Smooth muscle cell of the brain vasculature (primary cell): ENCODE measurements at places on chromosomes 13 and 19.

DNA sequence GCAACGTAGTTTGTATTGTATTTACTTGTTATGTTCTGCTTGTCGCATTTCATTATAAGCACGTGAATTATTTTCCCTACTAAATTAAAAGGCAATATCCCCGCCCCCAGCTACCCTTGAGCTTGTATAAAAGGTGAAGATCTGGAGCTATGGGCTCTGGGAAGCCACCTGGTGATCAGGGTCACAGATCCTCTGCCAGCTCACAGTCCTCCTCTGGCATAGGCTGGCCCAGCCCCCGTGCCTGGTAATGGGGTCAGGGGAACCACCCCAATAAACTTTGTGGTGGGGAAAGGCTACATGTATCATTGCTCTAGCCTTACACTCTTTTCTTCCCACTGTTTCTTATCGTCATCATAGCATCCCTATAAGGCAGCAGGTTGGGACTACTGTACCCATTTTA is 190.2 kb upstream of the TSHZ3 start:
- no peak for DNase-seq

GRCh38 chr13:19888799-19889198 is 25.4 kb upstream of the ZMYM5 start:
- DNase-seq: no peak

- DNase-seq: no peak
These were observed 420.6 kb downstream of the ZNF536 start for GRCh38 chr19:30792561-30793505.

DNA sequence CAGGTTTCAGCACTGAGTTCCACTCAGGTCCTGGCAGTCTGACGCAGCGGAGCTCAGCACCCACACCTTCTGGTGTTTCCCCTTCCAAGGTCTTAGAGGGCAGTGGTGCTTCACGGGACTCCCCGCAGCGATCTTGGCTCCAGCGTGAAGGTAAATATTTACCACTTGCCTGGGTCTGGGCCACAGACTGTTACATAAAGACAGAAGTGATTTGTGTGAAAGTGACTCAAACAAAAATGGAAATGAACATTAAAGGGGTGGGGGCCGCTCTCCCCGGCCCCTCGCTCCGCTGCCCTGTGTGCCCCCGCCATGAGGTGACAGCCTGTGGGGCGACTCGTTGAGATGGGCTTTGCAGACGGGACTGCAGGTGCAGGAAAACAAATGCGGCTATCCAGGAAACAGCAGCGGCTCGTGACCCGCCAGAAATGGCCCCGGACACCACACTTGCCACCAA is 55.0 kb downstream of the GGACT start:
- DNase-seq: no peak

DNA sequence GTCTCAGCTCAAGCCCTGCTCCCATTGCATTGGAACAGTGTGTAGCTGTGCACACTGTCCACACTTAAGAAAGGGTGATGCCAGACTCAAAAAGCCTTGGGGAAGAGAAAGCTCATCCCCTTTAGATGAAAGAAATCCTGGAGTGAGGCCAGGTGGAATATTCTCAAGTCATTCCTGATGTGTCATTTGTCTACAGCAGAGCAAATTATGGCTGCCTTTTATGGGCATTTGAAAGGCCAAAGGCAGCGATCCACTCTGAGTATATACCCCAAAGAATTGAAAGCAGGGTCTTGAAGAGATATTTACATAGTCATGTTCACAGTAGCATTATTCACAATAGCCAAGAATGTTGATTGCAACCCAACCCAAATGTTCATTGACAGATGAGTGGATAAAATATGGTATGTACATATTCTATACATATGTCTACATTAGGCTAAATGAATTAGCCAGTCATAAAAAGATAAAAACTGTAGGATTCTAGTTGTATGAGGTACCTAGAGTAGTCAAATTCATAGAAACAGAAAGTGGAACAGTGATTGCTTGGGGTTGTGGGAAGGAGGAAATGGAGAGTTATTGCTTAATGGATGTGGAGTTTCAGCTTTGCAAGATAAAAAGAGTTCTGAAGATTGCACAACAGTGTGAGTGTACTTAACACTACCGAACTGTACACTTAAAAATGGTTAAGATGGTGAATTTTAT is 214.9 kb downstream of the KCNRG start:
- no peak for DNase-seq

- no peak for DNase-seq
These were observed 62.4 kb downstream of the MBNL2 start for GRCh38 chr13:97284558-97284957.

- DNase-seq: no peak
These were observed 133.3 kb downstream of the USP12 start for GRCh38 chr13:27038323-27038722.

DNA sequence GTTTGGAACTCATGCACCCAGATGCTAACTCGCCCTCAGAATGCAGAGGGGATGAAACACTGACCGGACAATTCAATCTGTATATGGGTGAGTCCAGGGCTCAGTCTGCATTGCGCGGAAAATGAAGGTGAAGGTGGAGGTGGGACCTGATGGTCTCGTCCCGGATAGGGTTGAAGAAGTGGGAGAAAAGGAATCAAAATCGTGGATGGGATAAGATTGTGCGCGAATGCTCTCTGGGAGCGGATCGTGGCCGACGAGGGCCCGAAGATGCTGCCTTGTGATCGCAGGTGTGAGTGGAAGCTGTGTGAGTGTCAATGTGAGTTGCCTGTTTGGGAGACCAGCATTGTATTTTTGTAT is 594 bp upstream of the ZNF850 start:
- no peak for DNase-seq

GRCh38 chr13:114142640-114143490 is 10.4 kb upstream of the RASA3 start:
- DNase-seq: no peak

DNA sequence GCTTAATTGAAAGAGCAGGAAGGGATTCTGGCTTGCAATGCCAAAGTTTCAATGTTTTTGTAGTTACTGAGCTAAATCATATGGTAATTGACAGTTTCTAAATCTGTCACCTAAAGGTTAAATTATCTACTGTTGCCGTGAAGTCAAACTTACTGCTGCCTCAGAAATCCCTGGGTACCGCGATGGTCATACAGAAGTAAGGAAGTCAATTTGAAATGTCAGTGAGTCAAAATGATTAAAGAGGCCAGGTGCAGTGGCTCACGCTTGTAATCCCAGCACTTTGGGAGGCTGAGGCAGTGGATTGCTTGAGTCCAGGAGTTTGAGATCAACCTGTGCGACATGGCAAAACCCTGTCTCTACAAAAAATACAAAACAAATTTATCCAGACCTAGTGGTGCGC is 48.8 kb upstream of the TPM4 start:
- DNase-seq: no peak

DNA sequence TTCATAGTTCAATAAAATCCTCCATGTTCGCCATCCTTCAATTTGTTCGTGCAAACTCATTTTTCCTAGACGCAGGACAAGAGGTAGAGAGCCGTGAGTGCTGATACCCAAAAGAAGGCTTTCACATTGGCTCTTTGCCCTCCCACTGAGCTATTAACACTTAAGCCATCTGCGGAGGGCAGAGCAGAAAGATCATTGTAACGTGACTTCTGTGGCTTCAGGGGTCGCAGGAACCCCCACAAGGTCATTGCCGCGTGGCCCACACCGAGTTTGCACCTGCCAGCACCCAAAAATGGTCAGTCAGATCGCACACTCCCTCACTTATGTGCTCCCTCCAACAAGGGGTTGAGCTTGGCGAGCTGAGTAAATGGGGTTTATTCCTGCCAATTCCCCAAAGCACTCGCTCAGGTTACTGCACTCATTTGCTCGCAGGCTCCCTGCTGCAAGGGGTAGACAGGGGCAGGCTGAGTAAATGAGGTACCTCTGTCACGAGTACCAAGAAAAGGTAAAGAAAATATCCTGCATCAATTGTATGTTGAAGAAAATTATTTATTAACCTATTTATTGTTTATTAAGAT is 144.1 kb downstream of the PRR20E start:
- no peak for DNase-seq

DNA sequence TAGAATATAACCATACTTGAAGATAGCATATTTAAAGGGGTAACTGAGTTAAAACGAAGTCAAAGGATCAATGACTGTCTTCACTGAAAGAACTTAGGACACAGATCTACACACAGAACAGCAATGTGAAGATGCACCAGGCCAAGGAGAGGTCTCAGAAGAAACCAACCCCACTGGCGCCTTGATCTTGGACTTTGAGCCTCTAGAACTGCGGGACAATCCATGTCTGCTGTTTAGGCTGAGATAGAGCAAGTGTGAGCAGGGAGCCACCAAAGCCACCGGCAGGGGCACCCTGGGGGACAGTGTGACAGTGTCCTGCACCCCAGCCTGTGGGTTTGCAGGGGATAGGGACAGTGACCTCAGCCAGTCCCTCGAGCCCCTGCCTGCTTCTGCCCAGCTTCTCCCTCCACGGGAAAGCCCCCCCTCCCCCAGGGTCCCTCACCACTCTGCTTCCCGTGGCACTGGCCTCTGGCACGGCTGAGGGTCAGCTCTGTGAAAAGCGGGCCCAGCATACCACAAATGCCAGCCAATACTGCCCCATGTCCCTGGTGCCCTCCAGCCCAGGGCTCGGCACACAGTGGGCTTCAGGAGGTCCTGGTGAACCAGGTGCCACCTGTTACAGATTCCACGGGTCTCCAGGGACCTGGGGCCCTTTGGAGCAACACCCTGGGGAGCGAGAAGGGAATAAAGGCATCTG is 40.8 kb downstream of the KLF2 start:
- no peak for DNase-seq

DNA sequence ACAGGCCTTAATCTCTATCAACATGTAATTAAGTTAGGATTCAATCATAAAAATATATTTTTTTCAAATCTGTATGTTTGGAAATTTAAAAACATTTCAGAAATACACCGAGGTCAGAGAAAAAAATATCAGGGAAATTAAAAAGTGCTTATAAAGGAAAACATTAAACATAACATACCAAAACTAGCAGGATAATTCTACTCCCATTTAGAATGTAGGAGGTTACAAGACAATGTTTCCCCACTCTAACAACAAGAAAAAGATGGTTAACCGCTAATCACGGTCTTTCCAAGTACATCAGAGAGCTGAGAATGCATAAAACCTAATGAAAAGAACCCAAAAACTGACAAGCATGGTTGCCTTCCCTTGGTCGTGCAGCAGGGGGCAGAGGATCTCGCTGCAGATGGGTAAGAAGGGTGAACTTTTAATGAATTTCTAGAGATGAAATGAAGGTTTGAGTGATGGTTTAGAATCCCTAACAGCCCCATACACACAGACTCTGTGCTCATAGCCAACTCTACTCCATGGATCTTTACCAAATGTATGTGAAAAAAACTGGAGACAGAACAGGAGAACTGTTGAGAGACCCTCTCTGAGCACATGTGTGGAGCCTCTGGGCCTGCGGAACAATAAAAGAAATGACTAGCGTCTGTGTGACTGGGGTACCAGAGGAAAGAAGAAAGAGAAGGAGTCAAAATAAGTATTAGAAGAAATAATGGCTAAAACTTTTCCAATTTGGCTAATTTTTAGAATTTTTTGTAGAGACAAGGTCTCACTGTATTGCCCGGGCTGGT is 51.3 kb upstream of the LSM14A start:
- DNase-seq: no peak

DNA sequence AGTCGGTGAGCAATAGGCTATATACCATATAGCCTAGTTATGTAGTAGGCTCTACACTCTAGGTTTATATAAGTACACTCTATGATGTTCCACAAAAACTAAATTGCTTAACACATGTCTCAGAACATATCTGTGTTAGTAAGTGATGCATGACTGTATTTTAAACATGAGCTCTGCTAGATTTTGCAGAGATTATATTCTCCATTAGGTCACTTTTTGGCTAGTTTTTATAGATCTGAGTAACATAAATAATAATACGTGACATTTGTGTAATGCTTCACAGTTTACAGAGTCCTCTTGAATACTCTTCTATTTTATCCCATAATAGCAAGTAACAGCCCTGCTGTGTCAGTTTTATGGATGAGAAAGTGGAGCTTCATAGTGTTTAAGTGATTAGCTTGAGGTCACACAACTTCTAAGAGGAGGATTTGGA is 47.8 kb downstream of the NDFIP2 start:
- no peak for DNase-seq

DNA sequence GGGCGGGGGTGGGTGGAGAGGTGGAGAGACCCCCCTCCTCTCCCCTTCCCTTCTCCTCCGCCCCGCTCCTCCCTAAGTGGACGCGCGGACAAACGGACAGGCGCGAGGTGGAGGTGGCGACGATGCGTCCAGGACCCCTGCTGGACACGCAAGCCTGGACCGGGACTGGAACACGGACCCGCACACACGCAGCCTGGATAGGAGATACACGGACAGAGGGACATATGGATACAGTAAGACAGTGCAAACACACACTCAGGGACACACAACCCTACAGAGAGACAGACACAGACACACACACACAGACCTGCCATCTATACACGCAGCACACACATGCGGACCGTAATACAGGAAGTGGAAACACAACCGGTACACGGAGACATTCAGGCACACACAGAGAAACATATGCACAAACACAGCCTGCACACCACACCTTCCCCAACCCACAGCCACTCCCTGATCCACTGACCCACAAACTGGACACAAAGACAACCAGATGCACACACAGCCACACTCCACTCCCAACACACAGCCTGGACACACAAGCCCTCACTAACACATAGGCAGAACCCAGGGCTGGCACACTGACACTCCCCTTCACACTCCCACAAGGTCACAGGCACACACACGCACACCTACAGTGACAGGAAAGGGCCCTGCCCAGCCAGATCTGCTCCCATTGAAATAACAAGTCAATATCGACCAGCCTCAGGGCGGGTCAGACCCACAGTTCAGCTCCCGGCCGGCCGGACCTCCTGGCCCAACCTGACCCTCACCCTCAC is 696 bp upstream of the ERFL start:
- no peak for DNase-seq

DNA sequence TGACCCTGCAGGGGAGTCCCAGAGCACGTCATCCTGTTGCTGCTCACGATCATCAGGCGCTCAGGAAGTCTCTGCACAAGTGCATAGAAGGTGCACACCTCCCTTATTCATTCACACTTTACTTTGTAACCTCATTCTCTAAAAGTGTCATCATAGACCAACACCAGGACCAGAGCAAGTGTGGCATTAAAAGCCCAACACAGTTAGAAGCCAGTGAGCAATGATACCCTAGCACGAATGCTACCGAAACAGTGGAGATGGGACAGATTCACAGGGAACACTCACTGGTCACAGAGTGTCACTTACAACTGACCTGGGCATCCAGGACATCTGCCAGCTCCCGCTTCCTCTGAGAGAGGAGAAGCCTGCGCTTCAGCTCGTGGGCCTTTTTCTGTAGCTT is 17.0 kb downstream of the HAUS8 start:
- DNase-seq: no peak

- DNase-seq: no peak
These were observed 394.9 kb downstream of the DLEU7 start for GRCh38 chr13:50448535-50448998.

DNA sequence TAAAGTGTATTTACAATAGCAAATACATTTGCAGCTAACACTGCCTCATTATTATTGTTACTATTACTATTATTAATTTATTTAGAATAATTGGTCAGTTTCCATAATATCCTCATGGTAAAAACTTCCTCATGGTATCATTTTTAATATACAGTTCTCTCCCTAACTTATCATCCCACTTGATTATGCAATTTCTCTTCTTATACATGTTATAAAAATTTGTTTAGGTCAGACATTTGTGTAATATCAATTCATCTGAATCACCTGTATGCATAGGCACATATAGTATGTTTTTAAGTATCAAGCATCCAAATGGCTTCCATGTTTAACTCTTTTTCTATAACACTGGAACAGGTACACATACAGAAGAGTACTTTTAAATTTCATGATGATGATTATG is 210.8 kb upstream of the STARD13 start:
- no peak for DNase-seq

GRCh38 chr13:70172946-70173597 is 64.8 kb upstream of the KLHL1 start:
- DNase-seq: no peak
